Activated gamma-delta T cell (primary cell): ENCODE measurements at places on chromosomes 7 and 10.

DNA sequence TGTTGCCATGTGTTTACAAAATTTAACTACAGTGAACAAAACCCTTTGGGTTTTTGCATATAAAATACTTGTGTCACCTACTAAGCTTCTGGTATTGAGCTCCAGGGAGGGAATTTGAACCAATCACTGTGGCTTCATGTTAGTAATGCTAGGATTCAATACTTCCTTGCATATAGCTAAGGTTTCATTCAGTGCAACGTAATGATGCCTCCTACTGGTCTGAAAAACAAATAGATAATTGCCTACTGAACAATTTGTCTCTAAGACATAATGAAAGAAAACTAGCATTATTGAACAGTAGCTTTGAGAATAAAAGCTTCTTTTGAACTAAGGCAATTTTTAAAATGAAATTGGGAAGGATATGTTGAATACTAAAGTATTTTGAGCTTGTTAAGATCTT is 244.4 kb downstream of the ZWINT start:
- DNase-seq, result no peak

GRCh38 chr10:95264227-95265051 is 26.4 kb downstream of the PDLIM1 start:
- no peak for DNase-seq

- no peak for DNase-seq
Measured at GRCh38 chr10:10193848-10194247, 823.8 kb upstream of the CELF2 start.

DNA sequence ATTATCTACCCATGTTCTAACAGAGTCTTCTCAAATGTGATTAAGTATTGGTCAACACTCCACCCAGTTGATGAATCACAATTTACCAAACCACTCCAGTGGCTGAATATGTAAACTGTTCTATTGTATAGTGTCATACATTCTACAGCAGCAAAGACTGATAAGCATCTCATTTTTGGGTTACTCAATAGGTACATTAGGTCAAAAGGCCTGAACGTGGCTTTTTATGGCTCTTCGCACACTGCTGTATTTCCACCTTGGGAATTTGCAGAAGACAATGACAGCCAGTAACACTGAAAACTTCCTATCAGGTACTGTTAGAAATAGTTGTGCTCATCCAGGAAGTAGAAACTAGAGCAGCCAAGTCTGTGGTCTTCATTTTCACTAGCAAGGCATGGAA is 166.9 kb downstream of the GLI3 start:
- DNase-seq, result no peak

- DNase-seq, result no peak
Measured at GRCh38 chr7:7517754-7518153, 17.9 kb downstream of the COL28A1 start.

DNA sequence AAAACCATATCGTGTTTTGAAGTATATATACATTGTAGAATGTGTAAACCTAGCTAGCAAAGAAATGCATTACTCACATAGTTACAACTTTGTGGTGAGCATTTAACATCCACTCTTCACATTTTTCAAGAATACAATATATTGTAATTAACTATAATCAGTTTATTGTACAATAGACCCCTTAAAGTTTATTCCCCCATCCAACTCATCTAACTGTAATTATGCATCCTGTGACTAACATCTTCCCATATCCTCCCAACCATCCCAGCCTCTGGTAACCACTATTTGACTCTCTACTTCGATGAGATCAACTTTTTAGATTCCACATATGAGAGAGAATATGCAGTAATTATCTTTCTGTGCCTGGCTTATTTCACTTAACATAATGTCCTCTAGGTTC is 526.4 kb downstream of the KIF20B start:
- DNase-seq, result no peak

DNA sequence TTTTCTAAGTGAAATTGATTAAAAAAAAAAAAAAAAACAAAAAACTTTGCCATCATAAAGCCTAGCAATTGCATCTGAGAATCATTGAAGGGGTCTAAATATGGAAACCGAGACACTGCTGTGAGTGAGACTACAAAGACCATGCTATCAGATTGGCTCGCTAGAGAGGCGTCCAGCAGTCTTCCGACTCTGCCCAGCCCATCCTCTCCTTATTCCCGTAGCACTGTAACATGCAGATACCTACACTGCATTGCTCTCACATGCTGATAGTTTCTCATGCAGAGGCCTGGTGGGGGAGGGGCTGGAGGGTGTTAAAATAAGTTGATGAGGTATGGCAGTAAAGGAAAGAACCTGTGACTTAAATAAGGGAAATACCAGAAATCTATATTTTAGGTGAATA is 130.7 kb downstream of the NRF1 start:
- no peak for DNase-seq
